Activated naive CD4-positive, alpha-beta T cell treated with anti-CD3 and anti-CD28 coated beads for 36 hours (primary cell): ENCODE measurements at places on chromosomes 7 and 10. TPM values are rescaled to one million over a fixed set of nuclear protein-coding genes. Genes with fewer than 3 reads are reported as not detected.

DNA sequence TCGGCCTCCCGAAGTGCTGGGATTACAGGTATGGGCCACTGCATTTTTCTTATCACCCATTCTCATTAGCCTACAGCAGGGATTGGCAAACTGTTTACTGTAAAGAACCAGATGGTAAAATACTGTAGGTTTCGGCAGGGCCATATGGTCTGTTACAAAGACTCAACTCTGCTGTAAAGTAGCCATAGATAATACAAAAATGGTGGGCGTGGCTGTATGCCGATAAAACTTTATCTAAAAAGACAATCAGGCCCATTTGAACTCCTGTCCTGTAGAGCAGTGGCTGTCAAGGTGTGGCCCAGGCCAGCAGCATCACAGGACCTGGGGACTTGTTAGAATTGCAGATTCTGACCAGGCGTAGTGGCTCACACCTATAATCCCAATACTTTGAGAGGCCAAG lies 134.3 kb downstream of the CUX1 start:
- no peak for DNase-seq

DNA sequence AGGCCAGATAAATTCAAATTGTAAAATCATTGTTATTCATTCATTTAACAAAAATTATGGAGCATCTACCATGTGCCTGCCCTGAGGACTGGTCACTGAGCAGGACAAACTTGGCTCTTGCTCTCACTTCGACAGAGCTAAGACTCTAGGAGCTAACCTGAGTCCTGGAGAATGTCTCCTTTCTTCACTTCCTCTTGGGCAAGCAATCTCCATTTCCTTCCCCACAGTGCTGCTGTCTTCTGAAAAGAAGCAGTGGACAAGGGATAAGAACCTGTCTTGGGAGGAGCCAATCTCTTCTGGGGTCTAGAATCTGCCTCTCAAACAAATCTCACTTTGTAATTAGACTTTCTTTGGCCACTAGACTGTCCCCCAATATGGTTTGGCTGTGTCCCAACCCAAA lies 76.2 kb upstream of the PLXNA4 start:
- no peak for DNase-seq

The NHLRC2 gene
- 13.9 TPM for total RNA-seq

GRCh38 chr7:111998326-111998725 lies 207.9 kb downstream of the DOCK4 start:
- DNase-seq, result no peak

GRCh38 chr7:4361774-4362173 lies 320.3 kb upstream of the FOXK1 start:
- no peak for DNase-seq
